ENCODE measurements at places on chromosomes 2 and 18. TPM values are rescaled to one million over a fixed set of nuclear protein-coding genes. Genes with fewer than 3 reads are reported as not detected.

The CLIP4 gene
- 31.8 TPM for total RNA-seq

The CYS1 gene
- total RNA-seq = 7.2 TPM

The CCDC85A gene
- 2.9 TPM for total RNA-seq

The LYG2 gene
- not detected for total RNA-seq

The PSD4 gene
- 1.5 TPM for total RNA-seq

The MYO7B gene
- total RNA-seq = 0.54 TPM

The C18orf63 gene
- total RNA-seq = not detected

- no peak for DNase-seq
Measured at GRCh38 chr2:115910270-115910669, 1467.8 kb downstream of the DPP10 start.

GRCh38 chr2:18986046-18986445 is 372.4 kb downstream of the OSR1 start:
- no peak for DNase-seq

GRCh38 chr2:198293281-198293680 is 488.9 kb downstream of the PLCL1 start:
- no peak for DNase-seq

- no peak for DNase-seq
Measured at GRCh38 chr2:73255907-73256617, 22.0 kb downstream of the CCT7 start.

DNA sequence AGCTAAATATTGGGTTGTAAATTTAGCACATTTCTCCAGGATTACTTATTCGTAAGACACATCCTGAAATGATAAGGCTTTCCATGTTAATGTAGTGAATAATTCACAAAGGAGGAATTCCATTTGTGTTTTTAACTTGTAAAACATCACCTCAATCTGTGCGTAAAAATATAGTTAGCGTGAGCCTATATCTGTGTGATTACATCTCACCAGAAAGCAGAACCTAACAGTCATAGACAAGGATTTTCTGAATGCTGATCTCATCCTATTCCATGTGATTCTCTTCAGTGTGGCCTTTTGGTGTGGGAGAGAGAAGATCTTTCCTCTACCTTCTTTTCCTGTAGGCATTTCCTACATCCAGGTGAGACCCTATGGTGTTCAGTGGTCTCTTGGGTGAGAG is 263.2 kb upstream of the RASGRP3 start:
- no peak for DNase-seq

DNA sequence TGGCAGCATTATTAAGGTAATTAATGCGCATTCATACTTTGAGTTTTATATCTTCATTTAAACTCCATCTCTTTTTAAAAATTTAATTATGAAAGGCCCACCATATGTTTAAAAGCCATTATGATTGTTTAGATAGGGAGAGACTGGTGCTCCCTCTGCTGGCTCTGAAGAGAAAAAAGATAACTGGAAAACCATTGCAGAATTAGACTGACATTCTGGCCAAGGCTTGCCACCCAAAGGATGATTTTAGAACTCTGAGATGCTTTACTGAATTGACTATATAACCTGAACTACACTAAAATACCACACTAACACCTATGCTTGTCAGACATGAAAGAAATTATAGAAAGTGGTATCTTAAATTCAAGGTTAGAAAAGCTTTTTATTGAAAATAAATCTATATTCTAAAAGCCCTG is 127.6 kb upstream of the SPOPL start:
- DNase-seq = no peak

DNA sequence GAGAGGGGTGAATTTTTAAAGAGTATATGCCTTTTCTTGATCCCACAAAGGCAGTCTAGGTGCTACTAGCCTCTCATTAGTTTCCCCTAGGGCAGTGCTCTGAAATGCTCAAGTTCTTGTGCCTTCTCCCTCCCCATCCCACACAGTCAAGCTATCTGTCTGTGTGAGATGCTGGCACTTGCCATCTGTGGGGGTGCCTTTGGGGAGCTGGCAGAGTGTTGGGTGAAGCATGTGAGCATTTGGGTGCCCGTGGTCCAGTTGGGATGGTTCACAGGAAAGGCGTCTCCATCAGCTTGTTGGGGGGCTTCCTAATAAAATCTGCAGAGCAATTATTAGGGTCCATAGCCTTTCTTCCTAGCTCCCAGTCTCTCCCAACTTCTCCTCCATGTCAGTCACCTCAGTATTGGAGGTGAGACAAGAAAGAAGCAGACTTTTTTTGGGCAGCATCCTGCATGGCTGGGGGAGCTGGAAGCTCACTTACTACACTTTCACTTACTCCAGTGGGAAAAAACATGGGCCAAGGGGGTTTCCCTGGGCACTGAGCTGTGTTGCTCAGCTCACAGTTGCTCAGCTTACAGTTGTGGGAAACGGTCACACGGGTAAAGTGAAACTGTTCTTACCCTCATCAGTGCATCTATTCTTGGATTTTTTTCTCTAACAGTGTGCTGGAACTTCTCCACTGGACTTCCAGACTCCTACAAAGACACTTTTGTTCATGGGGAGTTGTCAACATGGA is 29.3 kb downstream of the COLEC11 start:
- DNase-seq = peak; percentile 1

DNA sequence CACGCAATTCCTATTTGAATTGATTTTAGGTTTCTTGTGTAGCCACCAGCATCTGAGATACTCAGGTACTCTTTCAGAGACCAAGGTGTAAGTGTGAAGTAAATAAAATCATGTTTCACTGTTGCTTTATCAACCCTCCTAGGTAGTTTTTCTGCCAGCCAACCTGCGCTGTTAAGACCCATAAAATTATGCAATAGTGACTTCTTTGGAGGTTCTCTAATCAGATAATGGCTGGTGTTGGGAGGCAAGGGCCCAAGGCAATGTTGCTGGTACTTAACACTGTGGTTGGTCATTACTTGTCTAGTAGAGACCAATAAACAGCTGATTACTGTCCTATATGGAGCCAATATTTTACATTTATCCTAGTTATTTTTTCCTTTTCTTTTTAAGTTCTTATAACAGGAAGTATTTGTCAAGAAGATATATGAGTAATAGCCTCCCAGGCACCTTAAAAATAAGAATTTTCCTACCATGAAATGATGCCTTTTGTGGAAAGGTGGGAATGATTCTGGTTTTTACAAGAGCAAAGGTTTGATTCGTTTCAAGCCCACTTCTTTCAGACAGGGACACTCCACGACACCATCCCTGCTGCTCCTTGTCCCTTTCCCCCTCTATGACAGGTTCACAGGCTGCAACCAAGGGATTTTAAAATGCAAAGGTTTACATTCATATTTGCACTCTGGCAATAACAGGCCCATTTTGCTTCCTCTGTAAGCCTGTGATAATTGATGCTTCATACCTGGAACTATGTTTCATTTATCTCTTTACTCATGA is 259.3 kb downstream of the MEIS1 start:
- DNase-seq = no peak

- DNase-seq = no peak
Measured at GRCh38 chr2:28755421-28755820, 3.8 kb downstream of the PPP1CB start.

- DNase-seq = no peak
Measured at GRCh38 chr18:65269375-65269774, 481.4 kb upstream of the CDH7 start.

DNA sequence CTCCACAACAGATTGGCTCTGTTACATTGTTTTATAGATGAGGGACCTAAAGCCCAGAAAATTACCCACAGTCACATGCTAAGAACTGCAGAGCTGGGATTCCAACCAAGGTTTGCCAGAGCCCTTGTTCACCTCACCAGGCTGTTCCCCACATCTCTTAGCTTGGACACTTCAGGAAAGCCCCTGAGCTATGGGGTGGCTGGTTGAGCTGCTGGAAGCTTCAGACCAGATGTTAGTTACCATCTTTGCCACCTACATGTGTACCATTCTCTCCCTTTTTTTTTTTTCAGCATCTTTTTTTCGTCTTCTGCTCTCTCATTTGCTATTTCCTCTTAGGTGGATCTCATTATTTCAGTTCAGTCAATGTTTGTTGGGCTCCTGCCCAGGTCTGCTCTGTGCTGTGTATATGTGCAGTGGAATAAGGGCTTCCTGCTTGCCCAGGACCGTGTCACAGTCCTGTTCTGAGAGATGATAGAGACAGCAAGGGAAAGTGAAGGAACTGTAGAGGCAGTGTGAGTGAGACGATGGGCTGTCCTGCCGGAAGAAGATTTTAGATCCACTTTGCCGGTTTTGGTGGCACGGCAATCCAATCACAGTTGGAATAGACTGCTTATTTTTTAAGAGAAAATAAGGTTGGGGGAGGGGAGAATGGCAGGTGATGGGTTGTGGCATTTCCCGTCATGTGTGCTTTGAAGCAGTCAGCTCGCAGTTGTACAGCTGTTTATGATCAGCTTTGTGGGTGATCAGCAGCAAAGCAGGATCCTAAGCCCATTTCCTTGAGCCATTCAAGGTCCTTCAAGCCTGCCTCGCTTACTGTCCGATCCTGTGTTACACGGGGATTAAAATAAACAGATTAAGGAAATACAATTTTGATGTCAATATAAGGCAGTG is 152.6 kb downstream of the RTN4 start:
- DNase-seq = no peak

- no peak for DNase-seq
Measured at GRCh38 chr2:33108483-33109443, 162.0 kb downstream of the LTBP1 start.

DNA sequence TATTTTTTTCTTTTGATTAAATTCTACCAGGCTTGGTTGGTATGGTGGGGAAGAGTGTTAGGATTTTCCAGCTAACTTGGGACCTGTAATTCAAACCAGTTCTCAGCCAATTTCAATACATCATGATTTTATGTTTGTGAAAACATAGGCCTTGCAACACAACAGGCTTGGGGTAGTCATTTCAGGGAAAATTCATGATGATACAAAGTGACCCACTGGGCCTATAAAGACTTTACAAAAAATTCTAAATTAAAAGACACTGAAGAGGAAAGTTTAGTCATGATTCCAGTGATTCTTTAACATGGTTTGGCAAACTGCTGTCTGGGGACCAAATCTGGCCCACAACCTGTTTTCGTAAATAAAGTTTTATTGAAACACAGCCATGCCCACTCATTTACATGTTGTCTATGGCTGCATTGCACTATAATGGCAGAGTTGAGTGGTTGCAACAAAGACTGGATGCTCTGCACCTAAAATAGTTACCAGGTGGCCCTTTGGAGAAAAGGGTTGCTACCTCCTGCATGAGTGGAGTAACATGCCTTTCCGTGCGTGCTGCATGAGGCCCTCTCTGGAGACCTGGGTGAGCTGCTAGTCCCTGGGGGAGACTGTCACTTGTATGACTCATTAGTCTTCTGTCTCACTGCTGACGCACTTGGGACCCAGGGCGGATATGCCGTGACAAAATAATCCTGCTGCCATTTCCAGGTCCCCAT is 73.6 kb downstream of the NPAS2 start:
- no peak for DNase-seq

- no peak for DNase-seq
Measured at GRCh38 chr18:36934884-36935283, 106.0 kb downstream of the KIAA1328 start.

- no peak for DNase-seq
Measured at GRCh38 chr2:107091163-107091864, 205.3 kb upstream of the ST6GAL2 start.

DNA sequence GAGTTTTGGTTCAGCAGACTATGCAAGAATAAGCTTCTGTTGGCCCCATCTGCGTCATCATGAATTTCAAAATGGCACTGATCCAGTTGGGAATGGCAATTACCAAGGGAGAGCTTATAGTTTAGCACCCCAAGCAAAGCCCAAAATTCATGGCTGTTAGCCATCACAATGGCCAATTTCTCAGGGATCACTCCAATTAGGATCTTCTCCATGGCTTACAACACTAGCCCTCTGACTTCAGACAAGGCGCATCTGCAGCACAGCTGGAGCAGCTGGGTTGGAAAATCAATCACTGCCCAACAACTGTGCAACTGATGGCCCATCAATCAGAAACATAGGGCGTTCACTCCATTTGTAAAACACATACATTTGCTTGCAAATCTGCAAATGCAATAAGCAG is 273.6 kb downstream of the SRBD1 start:
- no peak for DNase-seq

DNA sequence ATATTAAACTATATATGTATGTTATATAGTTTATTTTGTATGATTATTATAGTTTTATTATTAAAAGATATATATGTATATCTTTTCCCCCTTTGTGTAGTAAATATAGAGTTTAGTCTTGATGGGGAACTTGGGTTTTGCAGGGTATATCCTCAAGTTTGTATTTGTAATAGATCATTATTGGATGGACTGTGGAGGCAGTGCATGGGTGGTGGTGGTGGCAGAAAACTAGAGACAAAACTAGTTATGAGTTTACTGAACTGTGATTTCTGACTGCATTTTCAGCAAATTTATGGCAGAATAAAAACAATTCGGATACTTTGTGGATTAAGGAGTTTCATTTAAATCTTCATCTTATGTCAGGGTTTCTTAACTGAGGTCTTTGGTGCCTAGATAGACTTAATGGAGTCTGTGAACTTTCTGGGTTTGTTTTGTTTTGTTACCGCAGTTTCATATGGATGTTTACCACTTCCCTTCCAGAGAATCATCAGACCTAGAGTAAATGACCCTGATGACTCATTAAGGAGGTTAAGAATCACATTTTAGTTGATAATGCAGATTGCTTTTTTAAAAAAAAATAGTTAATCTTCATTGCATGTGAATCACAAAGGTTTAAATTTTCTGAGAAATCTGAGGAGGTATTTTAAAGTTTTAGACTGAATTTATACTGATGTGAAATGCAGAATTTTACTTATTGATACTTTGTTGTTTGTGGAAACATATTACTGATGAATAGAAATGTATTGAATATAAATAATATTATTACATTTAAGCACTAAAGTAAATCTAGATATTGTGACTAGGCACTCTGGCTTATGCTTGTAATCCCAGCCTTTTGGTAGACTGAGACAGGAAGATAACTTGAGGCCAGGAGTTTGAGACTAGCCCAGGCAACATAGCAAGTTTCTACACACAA is 14.5 kb downstream of the EPC2 start:
- no peak for DNase-seq

GRCh38 chr18:713135-713490 is 683 bp upstream of the ENOSF1 start:
- no peak for DNase-seq

GRCh38 chr2:98637401-98638147 is 29.2 kb downstream of the UNC50 start:
- no peak for DNase-seq

GRCh38 chr18:59228351-59228750 is 8.4 kb downstream of the GRP start:
- no peak for DNase-seq

DNA sequence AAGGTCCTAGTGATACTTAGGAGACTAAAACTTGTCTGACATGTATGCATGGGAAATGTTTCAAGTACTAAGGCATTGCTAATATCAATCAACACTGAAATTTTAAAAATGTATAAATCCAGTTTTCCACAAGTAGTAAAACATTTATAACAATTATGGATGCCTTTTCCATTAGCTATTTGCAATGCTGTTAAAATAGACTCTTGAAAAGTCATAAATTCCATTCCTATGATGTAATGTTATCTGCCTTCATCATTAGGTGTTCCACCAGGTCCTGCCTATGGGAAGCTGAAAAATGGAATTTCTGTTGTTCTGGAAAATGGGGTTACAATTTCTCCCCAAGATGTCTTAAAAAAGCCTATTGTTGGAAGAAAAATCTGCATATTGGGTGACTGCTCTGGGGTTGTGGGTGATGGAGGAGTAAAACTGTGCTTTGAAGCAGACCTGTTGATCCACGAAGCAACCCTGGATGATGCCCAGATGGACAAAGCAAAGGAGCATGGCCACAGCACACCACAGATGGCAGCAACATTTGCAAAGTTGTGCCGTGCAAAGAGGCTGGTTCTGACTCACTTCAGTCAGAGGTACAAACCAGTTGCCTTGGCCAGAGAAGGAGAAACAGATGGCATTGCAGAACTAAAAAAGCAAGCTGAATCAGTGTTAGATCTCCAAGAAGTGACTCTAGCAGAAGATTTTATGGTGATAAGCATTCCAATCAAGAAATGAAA is 18.7 kb downstream of the ELAC1 start:
- no peak for DNase-seq

All from heart right ventricle (tissue), 16 donors.